ENCODE measurements at places on chromosomes 2 and 18.
A peak's percentile ranks its signal among the peaks of the same experiment; 100 is the strongest.

- no peak for DNase-seq
Observed at GRCh38 chr2:106581755-106582147, 94.6 kb downstream of the CD8B2 start.

- peak; percentile 76 for DNase-seq
Observed at GRCh38 chr2:217085543-217085942, 225.7 kb upstream of the TNP1 start.

- DNase-seq: peak; percentile 51
Observed at GRCh38 chr2:100178085-100178788, 35.8 kb upstream of the AFF3 start.

DNA sequence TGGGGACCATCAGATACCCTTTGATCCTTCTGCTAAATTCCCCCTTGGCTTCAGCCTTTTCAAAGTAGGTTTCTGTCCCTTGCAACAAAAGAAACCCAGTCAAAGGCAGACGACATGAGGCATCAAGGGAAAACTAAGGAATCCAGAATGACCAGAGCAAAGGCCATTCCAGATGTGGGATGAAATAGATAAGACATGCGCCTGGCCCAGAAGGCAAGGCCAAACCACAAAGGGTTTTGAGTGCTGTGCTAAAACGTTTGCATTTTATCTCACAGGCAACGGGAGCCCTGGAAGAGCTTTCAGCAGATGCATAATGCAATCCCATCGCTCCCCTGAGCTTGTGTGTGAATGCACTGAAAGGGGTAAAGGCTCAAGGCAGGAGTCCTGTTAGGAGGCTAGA lies 17.7 kb downstream of the CXCR1 start:
- DNase-seq: no peak

DNA sequence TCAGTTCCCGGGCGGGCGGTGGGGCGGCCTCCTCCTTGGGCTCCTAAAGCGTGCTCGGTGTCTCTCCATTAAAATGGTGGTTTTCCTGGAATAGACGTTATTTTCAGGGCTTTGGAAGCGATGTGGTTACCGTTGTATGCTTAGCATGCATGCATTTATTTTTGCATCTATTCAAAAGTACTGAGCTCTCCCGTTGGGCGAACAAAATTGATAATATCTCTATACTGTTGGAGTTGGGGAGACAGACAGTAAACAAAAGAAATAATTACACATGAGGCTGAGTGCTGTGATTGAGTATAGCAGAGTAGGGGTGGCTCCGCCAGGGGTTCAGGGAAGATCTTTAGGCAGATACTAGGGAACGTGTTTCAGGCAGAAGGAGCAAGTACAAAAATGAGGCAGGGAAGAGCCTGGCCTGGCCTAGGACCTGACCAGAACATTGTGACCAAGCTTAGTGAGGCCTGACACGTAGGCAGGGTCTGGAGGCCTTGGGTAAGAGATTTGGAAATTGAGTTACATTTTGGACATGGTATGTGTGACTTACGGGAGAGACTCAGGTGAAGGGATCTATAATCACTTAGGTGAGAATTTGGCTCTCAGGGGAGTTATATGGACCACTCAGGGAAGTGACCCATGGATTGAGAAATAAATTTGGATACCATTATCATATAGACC lies 674 bp downstream of the NCAPH start:
- no peak for DNase-seq

DNA sequence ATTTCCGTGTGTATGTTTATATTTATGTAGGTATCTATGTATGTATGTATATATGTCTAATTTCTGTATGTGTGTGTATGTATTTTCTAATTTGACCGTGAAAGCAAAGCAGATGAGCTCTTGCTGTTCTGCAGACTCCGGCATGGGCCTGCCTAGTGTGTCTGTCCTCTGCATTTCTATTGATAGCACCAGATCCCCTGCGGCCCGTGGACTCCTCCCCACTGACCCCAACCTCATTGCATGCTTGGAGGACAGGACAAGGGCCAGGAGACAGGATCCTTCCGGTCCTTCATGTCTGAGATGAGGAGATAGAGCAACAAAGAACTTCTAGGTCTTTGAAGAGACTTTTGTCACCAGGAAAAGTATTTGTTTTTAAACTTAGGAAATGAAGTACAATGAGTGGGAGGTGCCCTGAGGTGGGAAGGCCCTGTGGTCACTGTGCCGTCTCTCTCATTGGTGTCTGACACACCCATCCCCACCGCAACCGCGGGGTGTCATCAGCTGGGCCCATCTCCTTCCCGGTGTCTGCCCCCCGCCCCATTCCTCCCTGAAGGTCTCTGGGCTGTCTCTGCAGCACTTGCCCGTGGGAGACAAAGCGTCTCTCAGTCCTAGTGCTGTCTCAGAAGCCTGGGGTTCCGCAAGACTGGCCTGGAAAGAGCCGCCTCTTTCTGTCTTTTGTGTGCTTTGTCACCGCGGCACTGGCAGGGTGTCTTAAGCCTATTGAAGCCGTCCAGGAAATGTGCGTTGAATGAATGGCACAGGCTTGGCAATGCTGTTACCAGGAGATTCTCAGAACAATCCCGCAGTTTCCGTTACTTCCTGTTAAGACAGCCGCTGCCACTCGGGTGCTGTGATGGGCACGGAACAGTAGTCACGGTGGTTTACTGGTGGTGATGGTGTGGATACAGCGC lies 216.4 kb downstream of the AGAP1 start:
- DNase-seq: no peak

GRCh38 chr2:10028988-10029874 lies 14.1 kb upstream of the KLF11 start:
- peak; percentile 21 for DNase-seq

- DNase-seq: peak; percentile 21
Observed at GRCh38 chr2:109143214-109144187, 14.5 kb downstream of the SH3RF3 start.

GRCh38 chr2:203623661-203624060 lies 82.8 kb upstream of the CD28 start:
- DNase-seq: peak; percentile 56

- no peak for DNase-seq
Observed at GRCh38 chr2:191629001-191629453, 48.9 kb upstream of the NABP1 start.

GRCh38 chr2:42960002-42960841 lies 167.8 kb upstream of the HAAO start:
- DNase-seq: no peak

DNA sequence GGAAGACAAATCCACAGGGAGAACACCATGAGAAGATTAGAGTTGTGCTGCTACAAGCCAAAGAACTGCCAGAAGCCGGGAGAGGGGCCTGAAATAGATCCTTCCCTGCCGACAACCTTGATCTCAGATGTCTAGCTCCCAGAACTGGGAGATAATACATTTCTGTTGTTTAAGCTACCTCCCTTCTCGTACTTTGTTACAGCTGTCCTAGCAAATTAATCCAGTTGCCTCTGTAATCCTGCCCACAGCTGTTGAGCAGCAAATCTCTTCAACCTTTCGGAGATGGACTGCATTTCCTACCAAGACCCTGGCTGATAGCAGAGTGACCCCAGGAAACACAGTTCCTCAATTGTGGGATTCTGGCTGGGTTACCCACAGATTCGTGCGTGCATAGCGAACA lies 2.6 kb upstream of the TBC1D8 start:
- DNase-seq: no peak

DNA sequence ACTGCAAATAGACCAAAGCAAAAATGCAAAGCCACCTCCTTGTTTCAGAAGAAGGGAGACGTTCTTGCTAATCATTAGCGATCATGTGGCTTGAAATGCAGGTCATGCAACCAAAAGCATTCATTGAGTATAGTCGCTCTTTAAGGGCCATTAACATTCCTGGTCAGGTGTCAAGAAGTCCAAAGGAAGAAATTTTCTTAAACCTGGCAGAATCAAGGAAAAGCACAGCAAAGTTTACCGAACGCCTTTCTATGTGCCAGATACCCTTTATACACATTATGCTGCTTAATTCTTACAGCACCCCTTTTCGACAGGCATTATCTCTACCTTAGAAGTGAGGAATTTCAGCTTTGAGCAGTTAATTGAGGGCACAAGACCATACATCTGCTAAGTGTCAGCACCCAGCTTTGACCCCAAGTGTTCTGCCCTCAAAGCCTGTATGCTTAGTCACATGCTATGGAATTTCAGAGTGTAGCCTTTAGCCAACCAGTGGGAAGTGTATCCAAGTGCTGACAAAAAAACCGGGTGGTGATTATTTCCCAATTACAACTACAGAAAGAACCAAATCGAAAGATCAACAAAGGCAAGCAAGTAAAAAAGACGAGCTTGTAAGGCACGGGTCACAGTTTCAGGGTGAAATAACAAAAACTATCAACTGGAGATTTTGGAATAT lies 70.8 kb downstream of the EPHA4 start:
- peak; percentile 81 for DNase-seq

GRCh38 chr2:15982285-15983044 lies 42.1 kb downstream of the MYCN start:
- no peak for DNase-seq

GRCh38 chr2:105428387-105429018 lies 29.7 kb upstream of the FHL2 start:
- DNase-seq: no peak
